A673 (cell line): ENCODE measurements at places on chromosomes 5 and 9.
A peak's percentile ranks its signal among the peaks of the same experiment; 100 is the strongest.

- peaks cover 56% of the 10 kb centered on the region for H3K27me3 ChIP-seq
- no peaks in the 10 kb centered on the region for H3K36me3 ChIP-seq
- H3K27ac ChIP-seq, result no peak overlapping the region
- DNase-seq, result no peak
- H3K4me1 ChIP-seq, result no peaks in the 10 kb centered on the region
These were observed 6.0 kb downstream of the DMRT1 start for GRCh38 chr9:847505-847904.

DNA sequence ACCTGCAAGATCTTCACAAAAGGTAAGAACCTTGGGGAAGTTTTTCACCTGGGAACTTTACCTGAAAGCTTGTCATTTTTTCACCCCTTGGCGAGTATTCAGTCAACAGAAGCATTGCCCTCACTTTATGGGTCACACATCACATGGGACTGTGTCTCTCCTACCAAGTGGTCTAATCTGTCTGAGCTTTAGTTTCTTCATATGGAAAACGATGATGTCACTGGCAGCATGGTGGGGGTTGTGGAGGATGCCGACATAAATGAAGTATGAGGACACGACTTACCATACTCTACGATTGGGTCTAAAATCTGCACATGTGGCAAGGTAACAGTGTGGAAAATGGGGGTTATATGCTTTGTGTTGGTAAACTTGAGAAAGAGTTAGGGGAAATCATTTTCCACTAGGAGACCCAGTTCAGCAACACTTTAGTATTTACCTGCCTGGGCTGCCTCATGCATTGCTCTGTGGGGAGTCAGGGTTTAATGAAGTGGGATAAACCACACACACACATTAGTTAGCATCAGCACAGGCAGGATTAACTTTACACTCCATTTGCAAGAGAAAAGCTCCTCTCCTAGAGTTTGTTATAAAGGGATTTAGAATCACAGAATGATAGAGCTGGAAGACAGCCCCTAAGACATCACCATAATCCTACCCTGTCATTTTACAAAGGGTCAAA lies 19.8 kb upstream of the PAX5 start:
- H3K4me1 ChIP-seq, result no peaks in the 10 kb centered on the region
- DNase-seq, result no peak
- no peak overlapping the region for H3K4me3 ChIP-seq
- no peak overlapping the region for H3K27ac ChIP-seq

GRCh38 chr5:36607114-36607571 lies 737 bp downstream of the SLC1A3 start:
- H3K4me3 ChIP-seq, result peak overlapping the region; percentile 71
- no peaks in the 10 kb centered on the region for H3K27me3 ChIP-seq
- DNase-seq, result peak; percentile 77

DNA sequence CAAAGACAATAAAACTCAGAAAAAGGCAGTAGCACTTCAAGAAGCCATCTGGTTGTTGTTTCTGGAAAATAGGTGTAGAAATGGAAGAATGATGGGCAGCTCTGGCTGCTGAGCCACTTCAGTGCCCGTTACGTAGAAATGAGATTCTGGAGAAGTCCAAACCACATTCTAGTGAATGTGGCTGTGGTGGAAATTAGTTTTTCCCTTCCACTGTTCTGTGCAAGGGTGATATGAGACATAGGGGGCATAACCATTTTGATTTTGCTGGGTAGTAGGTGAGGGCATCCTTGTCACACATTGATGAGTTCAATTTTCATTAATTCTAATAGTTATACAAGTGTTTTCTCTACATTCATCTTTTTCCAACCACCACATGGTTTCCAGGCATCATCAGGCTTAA lies 275.1 kb downstream of the MCTP1 start:
- no peak for DNase-seq
- H3K4me1 ChIP-seq, result no peaks in the 10 kb centered on the region
- H3K27ac ChIP-seq, result no peak overlapping the region
- no peak overlapping the region for H3K4me3 ChIP-seq
- no peaks in the 10 kb centered on the region for H3K36me3 ChIP-seq

DNA sequence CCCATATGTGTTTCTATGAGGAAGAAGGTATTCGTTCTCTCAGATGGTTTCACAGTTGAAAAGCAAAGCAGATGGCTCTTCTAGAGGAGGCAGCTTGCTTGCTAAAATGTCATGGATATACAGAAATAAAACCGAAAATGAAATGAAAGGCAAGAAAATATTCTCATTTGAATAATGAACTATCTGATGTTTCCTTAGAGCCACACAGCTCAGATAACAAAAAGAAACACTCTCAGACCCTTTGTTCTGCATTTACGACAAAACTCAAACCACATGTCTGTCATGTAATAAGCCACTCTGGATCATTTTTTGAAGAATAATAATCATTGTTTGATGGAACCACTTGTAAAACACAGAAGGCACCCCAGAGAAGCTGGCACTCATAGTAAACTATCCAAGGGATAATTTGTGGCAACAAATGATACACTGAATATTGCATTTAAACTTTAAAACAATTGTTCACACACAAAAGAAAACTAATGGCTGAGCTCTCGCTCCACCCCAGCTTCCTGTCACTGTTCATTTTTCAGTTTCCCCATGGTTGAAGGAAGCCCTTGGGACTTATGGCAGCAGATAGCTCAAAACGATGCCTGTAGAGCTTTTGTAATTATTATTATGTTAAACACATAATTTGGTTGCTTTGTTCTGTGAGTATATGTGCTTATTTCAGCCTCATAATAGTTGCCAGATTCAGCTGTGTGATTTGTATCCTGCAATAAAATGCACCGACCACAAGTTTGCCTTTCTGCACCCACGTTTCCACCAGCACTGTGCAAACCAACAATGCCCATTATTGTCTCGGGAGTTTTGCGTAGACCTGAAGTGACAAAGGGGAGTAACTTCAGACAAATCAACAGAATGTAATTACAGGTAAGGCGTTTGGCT lies 256.0 kb downstream of the TMEM167A start:
- H3K27ac ChIP-seq, result no peak overlapping the region
- DNase-seq, result peak; percentile 72
- H3K36me3 ChIP-seq, result no peaks in the 10 kb centered on the region
- H3K4me1 ChIP-seq, result peaks cover 15% of the 10 kb centered on the region
- no peak overlapping the region for H3K4me3 ChIP-seq
- no peaks in the 10 kb centered on the region for H3K27me3 ChIP-seq

- no peaks in the 10 kb centered on the region for H3K36me3 ChIP-seq
These were observed 24.4 kb upstream of the CLK4 start for GRCh38 chr5:178651046-178651810.

- no peaks in the 10 kb centered on the region for H3K27me3 ChIP-seq
- no peak overlapping the region for H3K27ac ChIP-seq
- H3K36me3 ChIP-seq, result no peaks in the 10 kb centered on the region
- H3K4me3 ChIP-seq, result no peak overlapping the region
These were observed 203.8 kb downstream of the TSSK1B start for GRCh38 chr5:113230711-113231652.

GRCh38 chr5:96936431-96937320 lies 796 bp downstream of the LNPEP start:
- peak overlapping the region; percentile 91 for H3K27ac ChIP-seq
- H3K4me3 ChIP-seq, result peak overlapping the region; percentile 80
- DNase-seq, result peak; percentile 32
- peaks cover 32% of the 10 kb centered on the region for H3K4me1 ChIP-seq

- H3K27me3 ChIP-seq, result no peaks in the 10 kb centered on the region
- no peak overlapping the region for H3K4me3 ChIP-seq
- peak; percentile 50 for DNase-seq
- no peak overlapping the region for H3K27ac ChIP-seq
- peaks cover 9% of the 10 kb centered on the region for H3K4me1 ChIP-seq
These were observed 82.3 kb downstream of the SLC1A3 start for GRCh38 chr5:36688722-36689121.

DNA sequence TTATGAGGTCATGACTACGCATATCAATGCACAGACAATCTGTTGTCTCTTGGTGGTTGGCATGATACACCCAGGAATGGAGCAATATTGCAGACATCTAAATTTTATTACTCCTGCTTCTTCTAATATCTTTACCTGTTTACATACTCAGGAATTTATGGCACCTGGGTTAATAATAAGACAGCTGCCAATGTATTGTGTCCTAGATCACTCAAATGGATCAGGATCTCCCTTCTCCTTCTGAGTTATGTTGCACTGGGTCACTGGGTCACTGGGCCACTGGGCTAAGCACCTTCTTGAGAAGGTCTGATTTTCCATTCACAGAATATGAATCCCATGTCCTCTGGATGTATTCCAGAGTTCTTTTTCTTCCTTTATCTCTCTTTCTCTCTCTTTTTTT lies 41.8 kb downstream of the CCL28 start:
- no peaks in the 10 kb centered on the region for H3K27me3 ChIP-seq
- H3K27ac ChIP-seq, result no peak overlapping the region
- DNase-seq, result no peak
- no peaks in the 10 kb centered on the region for H3K36me3 ChIP-seq

DNA sequence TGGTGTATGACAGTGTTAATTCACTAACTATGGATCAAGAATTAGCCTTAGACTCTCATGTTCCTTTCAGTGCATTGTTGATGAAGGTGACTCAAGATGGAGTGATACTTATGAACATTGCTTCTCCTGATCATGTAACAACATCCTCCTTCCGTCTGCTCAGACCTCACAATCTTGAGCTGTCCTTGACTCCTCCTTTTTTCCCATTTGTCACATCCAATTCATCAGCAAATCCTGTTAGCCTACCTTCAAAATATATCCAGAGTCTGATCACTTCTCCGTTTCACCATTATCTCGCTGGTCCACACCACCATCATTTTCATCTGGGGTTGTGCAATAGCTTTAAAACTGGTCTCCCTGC lies 9.2 kb upstream of the SEMA6A start:
- no peak for DNase-seq
- no peaks in the 10 kb centered on the region for H3K27me3 ChIP-seq
- no peak overlapping the region for H3K4me3 ChIP-seq
- no peaks in the 10 kb centered on the region for H3K4me1 ChIP-seq

- H3K4me3 ChIP-seq, result no peak overlapping the region
- H3K27ac ChIP-seq, result no peak overlapping the region
- H3K27me3 ChIP-seq, result no peaks in the 10 kb centered on the region
- no peak for DNase-seq
- H3K4me1 ChIP-seq, result peaks cover 12% of the 10 kb centered on the region
These were observed 177.4 kb upstream of the DAPK1 start for GRCh38 chr9:87320146-87320884.

DNA sequence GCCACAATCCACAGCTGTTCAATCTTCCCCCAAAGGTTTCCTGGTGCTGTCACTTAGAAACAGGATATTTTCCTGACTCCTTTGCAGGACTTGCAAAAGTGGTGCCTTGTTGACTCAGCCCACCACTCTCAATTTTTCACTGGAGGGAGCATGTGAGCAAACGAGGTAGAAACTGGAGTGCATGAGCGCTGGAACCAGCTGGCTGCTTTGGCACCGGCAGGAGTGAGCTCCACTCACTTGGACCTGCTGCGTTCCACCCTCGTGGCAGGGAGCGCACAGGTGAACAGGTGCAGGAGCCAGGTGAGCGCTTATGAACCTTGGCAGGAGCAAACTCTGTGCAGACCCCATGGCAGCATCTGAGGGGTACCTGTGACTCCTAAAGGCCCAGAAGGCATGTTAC lies 364.1 kb upstream of the RORB start:
- no peaks in the 10 kb centered on the region for H3K27me3 ChIP-seq
- H3K4me1 ChIP-seq, result no peaks in the 10 kb centered on the region
- H3K27ac ChIP-seq, result no peak overlapping the region

DNA sequence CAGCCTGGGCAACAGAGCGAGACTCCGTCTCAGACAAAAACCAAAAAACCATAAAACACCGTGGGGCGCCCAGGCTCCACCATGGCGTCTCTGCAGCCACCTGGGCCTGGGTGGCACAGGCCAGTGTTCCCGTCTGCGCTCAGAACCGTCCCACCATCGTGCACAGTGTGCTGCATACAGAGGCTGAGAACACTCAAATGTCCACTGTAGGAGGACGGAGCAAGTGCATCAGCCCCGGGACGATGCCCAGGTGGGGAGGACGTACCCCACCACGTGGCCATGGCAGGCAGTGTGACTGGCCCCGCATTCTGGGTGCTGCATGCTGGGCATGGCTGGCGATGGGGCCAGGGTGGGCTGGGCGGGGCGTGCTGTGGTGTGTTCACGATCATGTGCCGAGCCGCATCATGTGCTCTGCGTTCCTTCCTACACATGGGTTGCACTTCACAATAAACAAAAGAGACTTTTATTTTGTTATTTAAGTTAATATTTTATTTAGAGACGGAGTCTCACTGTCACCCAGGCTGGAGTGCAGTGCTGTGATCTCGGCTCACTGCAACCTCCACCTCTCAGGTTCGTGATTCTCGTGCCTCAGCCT lies 37.8 kb downstream of the EXD3 start:
- H3K36me3 ChIP-seq, result no peaks in the 10 kb centered on the region
- H3K27ac ChIP-seq, result no peak overlapping the region
- DNase-seq, result no peak
- no peak overlapping the region for H3K4me3 ChIP-seq
- no peaks in the 10 kb centered on the region for H3K27me3 ChIP-seq

GRCh38 chr5:43627028-43627427 lies 24.0 kb downstream of the NNT start:
- no peaks in the 10 kb centered on the region for H3K36me3 ChIP-seq
- no peak overlapping the region for H3K27ac ChIP-seq
- H3K27me3 ChIP-seq, result no peaks in the 10 kb centered on the region
- DNase-seq, result peak; percentile 81

GRCh38 chr5:93252165-93252564 lies 328.9 kb downstream of the NR2F1-AS1 start:
- H3K27me3 ChIP-seq, result no peaks in the 10 kb centered on the region
- no peaks in the 10 kb centered on the region for H3K4me1 ChIP-seq
- H3K36me3 ChIP-seq, result no peaks in the 10 kb centered on the region
- no peak for DNase-seq
- H3K27ac ChIP-seq, result no peak overlapping the region
- no peak overlapping the region for H3K4me3 ChIP-seq

GRCh38 chr9:116589392-116590354 lies 97.4 kb upstream of the TRIM32 start:
- DNase-seq, result peak; percentile 85
- H3K4me3 ChIP-seq, result no peak overlapping the region
- H3K36me3 ChIP-seq, result no peaks in the 10 kb centered on the region
- no peaks in the 10 kb centered on the region for H3K4me1 ChIP-seq
- no peak overlapping the region for H3K27ac ChIP-seq
- H3K27me3 ChIP-seq, result no peaks in the 10 kb centered on the region
